ENCODE measurements at places on chromosomes 2 and 18.

GRCh38 chr18:75321431-75321830, 106.1 kb downstream of the SMIM21 start:
- no peak for DNase-seq

GRCh38 chr18:48569915-48570264, 31.1 kb downstream of the CTIF start:
- DNase-seq = no peak

- DNase-seq = no peak
These were observed 202.4 kb upstream of the ZSWIM2 start for GRCh38 chr2:187051350-187051749.

- no peak for DNase-seq
These were observed 48.4 kb downstream of the ATP8B1 start for GRCh38 chr18:57754577-57755338.

DNA sequence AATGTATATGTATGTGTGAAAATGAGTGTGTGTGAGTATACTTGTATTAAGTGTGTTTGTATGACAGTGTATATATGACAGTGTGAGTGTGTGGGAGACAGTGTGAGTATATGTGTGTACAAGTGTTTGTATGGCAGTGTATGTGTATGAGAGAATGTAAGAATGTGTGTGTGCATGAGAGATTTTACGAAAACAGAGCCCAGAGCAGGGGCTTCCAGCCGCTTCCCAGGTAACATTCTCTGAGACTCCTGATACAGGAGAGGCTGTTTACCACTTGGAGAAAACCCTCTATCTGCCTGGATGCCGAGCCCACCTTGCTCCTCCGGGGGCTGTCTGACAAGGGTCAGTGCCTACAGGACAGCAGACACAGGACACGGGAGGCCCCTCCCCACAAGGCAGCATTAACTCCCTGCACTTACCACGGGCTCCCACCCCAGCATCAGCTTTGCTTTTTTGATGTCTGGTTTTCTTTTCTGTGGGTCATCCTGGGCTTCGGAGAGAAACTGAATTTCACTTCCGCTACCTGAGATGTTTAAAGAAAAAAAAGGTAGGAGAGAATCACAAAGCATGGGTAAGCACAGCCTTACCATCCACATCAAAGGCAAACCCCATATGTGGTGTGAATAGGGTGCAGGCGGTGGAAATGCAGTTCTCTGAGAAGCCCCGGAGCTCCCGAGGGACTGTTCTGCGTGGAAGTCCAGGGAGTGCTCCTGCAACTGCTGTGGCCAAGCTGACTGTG, 97.6 kb downstream of the UXS1 start:
- DNase-seq = no peak

GRCh38 chr2:126115975-126116374, 540.0 kb upstream of the GYPC start:
- DNase-seq = no peak

DNA sequence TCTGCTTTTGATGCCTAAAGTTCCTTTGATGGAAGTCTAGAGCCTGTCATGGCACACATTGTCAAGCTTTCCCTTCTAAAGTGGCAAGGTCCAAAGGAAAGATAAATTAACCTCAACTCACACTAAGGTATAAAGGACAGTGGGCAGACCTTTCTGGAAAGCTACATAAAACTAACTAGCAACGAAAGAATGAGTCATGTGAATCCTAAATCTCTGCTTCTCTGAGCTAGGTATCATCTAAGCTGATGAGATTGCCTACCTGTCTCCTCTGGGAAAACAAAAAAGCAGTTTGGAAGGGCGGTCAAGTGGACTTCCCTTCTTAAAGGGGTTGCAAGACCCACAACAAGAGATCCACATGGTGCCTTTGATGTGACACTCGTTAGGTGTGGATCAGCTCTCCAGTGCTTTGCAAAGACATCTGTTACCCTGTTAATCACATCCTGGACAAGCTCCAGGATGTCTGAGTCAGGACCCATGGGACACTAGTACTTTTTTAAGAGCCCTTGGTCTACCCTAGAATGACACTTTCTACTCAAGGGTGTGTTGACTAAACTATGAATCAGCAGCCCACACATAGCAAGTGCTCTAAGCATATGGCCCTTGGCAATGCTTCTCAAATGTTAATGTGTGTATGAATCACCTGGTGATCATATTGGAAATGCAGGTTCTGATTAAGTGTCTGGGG, 173.5 kb downstream of the ALK start:
- no peak for DNase-seq

DNA sequence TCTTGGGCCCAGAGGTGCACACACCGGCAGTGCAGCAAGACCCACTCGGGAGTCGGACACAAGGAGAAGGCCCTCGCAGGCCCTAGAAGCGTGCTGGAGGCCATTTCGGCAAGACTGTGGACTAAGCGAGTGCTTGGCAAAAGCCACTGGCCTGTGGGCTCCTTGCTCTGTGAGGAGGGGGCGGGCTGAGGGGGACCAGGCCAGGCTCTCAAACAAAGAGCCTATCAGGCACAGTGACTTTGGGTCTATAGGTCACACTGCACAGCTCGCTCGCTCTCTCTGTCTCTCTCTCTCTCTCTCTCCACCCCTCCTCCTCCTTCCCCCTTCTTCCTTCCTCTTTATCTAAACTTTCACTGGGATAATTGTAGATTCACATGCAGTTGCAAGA, 23.6 kb upstream of the ZCCHC2 start:
- no peak for DNase-seq

DNA sequence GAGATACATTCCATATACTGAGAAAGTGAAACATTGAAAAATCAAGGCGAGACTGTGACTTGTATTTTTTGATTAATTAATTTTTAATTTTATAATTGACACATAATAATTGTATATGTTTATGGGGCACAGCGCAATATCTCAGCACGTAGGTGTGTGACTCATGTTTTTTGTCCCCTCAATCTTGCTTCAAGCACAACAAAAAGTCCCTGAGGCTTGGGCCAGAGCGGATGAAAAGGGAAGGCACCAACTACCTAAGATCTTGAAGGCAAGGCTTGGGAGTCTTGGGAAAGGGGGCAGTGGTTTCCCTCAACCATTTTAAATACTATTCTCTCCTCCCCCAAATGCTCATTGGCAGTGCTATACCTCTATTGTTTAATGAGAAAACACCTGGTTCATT, 9.9 kb downstream of the SGPP2 start:
- DNase-seq = no peak

DNA sequence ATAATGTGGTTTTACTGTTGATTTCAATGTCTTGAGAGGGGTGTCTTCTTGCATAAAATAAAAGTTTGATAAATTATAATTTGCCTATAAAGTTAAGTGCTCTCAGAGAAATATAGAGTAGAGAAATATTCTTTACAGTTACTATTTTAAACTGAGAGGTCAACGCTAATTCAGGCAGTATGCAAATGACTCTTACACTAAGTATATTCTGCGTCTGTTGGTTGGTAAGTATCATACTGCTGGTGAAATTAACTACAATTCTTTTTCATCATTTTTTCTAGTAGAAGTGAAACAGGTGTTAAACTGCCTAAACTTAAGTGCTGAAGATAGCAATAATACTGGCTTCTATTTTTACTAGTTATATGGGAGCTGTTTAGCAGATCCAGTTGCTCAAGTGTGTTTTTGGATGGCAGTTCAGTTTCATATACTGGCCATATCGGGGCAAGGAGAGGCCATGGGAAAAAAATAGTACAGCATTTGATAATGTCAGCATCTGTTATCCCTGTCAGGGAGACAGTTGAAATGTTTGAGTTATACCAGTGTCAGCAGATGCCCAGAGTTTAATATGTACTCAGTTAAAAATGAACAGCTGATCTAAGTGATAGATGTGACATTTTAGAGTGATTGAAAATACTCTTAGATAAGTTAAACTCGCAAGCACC, 86.2 kb downstream of the MIB1 start:
- DNase-seq = no peak

DNA sequence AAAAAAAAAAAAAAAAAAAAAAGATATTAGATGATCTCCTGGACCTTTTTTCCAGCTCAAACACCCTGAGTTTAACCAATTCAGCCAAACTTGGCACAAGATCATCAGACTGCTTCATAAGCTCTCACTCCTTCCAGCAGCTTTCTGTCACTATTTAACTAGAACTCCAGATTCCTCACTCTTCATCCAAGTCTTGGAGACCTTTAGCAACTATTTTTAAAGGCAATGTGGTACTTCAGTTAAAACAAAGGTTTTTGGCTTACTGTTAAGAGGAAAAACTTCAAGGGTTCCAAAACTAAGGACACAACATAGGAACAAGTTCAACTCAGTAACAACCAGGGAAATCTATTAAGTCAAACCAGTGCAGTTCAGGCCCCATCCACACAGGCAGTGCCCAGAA, 23.2 kb downstream of the LAMA1 start:
- no peak for DNase-seq

GRCh38 chr2:130316596-130316995, 26.1 kb upstream of the IMP4 start:
- no peak for DNase-seq

DNA sequence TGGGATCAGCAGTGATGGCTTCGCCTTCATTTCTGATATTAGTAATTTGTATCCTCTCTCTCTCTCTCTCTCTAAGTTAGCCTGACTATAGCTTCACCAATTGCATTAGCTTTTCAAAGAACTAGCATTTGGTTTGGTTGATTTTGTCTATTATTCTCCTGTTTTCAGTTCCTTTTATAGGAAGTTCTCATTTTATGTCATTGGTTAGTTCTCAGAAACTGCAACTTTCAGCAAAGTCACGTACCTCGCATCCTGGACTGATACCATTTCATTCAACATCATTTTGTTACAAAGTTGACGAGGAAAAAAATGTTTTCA, 450.8 kb downstream of the EIPR1 start:
- no peak for DNase-seq

- no peak for DNase-seq
These were observed 97.6 kb upstream of the MAPRE2 start for GRCh38 chr18:34943587-34943986.

DNA sequence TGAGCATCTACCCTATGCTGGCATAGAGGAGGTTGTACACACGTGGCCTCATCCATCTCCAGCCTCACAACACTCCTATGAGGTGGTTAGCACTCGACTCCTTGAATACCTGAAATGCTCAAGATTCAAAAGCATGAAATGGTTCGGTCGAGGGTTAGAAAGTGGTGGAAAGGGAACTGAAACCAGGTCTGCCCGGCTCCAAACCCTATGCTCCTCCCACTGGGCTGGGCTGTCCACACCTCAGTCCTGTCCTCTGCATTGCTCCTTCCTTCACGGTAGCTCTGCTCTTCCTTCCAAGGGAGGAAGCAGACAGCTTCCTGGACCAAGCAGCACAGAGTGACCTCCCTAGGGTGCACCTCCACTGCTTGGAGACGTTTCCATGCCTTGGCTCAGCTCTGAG, 565.2 kb upstream of the ID2 start:
- DNase-seq = no peak

- DNase-seq = no peak
These were observed 108.7 kb downstream of the CDH2 start for GRCh38 chr18:28068207-28068606.

- DNase-seq = no peak
These were observed 328.7 kb downstream of the MTX2 start for GRCh38 chr2:176597916-176598315.

GRCh38 chr2:236078297-236079255, 89.6 kb downstream of the GBX2 start:
- no peak for DNase-seq

DNA sequence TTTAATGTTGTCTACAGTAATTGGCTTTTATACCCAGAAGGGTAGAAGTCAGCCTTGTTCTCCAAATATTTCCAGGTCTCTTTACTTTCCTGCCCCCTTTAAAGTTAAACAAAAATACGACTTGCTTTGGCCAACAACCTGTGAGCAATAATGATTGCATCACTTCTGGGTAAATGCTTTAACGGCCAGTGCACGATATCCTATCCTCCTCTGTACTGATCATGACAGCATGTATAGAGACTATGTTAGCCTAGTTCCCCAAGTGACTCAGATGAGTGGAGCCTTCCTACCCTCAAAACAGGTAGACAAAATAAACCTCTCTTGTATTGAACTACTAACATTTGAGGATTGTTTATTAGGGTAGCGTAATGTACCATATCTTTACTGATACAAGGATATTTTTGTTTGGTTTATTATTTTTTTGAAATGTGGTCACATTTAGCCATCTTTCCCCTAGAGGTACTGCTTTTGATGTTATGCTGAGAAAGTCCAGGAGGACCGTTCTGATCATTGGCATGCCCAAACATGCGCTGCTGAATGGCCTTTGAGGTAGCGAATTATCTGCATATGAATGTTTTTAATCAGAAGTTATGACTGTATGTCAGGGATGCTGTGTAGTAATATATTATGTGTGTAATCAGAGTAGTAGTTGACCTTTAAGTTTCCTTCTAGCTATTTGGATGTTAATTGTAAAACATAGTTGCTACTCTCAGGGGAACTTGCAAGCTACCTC, 262.6 kb upstream of the DCC start:
- DNase-seq = no peak

GRCh38 chr2:26519396-26520147, 41.6 kb upstream of the OTOF start:
- peak; percentile 35 for DNase-seq

DNA sequence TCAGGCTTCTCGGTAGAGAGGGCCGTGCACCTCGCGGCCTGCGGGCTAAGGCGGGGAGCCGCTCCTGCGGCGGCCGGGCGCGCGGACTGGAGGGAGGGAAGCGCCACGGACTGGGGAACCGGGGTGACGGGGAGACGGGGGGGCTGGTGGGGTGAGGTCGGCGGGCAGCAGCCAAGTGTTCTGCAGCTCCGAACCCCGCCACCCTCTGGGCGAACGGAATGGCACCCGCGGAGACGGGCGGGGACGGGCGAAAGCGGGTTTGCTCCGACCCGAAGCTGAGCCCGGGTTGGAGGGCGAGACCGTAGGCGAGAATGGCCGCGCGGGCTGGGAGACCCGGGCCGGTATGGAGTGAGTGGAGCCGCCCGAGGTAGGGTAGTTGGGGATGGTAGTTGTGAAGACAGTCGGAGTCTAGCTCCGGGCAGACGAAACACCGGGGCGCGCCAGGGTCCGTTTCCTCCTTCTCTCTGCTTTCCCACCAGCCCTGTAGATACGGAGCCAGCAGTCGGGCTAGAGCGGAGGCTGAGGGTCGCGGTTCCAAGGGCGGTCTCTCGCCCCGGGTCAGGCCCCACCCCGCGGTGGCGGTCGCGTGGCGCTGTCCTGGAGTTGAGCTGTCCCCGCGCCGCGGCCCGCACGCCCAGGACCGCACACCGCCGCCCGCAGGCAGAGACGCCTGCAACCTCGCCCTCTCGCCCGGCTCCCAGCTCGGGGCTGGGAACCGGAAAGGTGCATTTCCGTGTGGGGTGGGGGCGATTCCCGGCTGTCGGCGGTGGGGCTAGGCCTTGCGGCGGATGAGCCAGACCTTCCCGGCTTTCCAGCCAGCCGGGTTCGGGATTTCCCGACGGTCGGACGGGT, 160.3 kb upstream of the SIX2 start:
- DNase-seq = no peak

DNA sequence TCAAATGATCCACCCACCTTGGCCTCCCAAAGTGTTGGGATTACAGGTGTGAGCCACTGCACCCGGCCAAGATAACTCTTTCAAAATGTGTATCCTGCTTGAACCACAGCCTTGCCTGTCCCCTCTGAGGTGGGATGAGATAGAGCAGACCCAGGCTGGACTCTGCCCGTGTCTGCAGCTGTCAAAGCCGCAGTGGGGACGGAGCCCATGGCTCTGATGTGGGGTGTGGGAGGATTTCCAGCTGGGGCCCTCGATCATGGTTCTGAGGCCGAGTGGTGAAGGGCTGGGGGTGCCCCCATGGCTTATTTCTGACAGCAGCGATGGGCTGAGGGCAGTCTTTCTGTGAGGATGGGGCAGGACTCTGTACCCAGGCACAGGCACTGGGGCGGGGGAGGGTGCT, 104.5 kb downstream of the DGKD start:
- no peak for DNase-seq

GRCh38 chr2:47225061-47225783, 70.1 kb upstream of the STPG4 start:
- DNase-seq = no peak
